Fibroblast of lung (primary cell): ENCODE measurements at places on chromosomes 1 and 21. TPM values are rescaled to one million over a fixed set of nuclear protein-coding genes. Genes with fewer than 3 reads are reported as not detected.

The OR2T11 gene
- not detected in 2 replicates for total RNA-seq

The TRABD2B gene
- under 0.01 TPM in 2 replicates for total RNA-seq

The E2F2 gene
- 0.17 TPM in 1 of 2 replicates, not detected in the other for total RNA-seq

The CTTNBP2NL gene
- 11.0 and 18.5 TPM in 2 replicates for total RNA-seq

The PTP4A2 gene
- total RNA-seq: 268 and 366 TPM in 2 replicates

The TIE1 gene
- total RNA-seq: 0.26 TPM in 1 of 2 replicates, not detected in the other

The PADI2 gene
- total RNA-seq: not detected in 2 replicates

The PBX1 gene
- 39.8 and 46.7 TPM in 2 replicates for total RNA-seq

The RNF2 gene
- 18.2 and 19.7 TPM in 2 replicates for total RNA-seq

The KLHDC9 gene
- total RNA-seq: 0.77 and 3.0 TPM in 2 replicates

The IVL gene
- not detected in 2 replicates for total RNA-seq

The ACTL8 gene
- not detected in 2 replicates for total RNA-seq

The FAAH gene
- 1.7 and 2.1 TPM in 2 replicates for total RNA-seq

The RCSD1 gene
- under 0.01 TPM in 1 of 2 replicates, not detected in the other for total RNA-seq
